Activated CD8-positive, alpha-beta memory T cell treated with anti-CD3 and anti-CD28 coated beads, Interleukin-2, amount 10 ng/mL, durations not matched to agents 7 days and 5 days (primary cell): ENCODE measurements at places on chromosomes 13 and 19. TPM values are rescaled to one million over a fixed set of nuclear protein-coding genes. Genes with fewer than 3 reads are reported as not detected.

Gene ZIC5
- total RNA-seq = not detected

Gene MADCAM1
- total RNA-seq = 0.44 TPM

Gene IL17D
- total RNA-seq = 0.37 TPM

Gene EBI3
- total RNA-seq = 14.7 TPM

Gene GRAMD1A
- 127 TPM for total RNA-seq

Gene CRB3
- total RNA-seq = 0.55 TPM

Gene HSPB6
- total RNA-seq = not detected

Gene BRSK1
- 6.9 TPM for total RNA-seq

Gene SPACA4
- not detected for total RNA-seq

Gene SLC25A42
- 15.6 TPM for total RNA-seq

Gene CACNA1A
- 2.1 TPM for total RNA-seq

Gene ZNF302
- total RNA-seq = 11.1 TPM

Gene TSHZ3
- total RNA-seq = 1.5 TPM

Gene PSG2
- total RNA-seq = not detected

Gene CYSLTR2
- total RNA-seq = 4.0 TPM

Gene MRPS31
- 35.0 TPM for total RNA-seq

Gene EDDM13
- 0.67 TPM for total RNA-seq

Gene AMH
- 6.0 TPM for total RNA-seq

Gene ZNF329
- 4.0 TPM for total RNA-seq

Gene TEX26
- total RNA-seq = not detected

Gene ZNF627
- 7.1 TPM for total RNA-seq

Gene B9D2
- 9.3 TPM for total RNA-seq

Gene PNMA8B
- total RNA-seq = not detected

Gene OR7D2
- total RNA-seq = not detected

Gene NALCN
- total RNA-seq = not detected

Gene CFAP97D2
- total RNA-seq = not detected

Gene OXGR1
- total RNA-seq = not detected

Gene FUT3
- not detected for total RNA-seq

Gene CASP14
- not detected for total RNA-seq

Gene IGFL2
- not detected for total RNA-seq

Gene ZNF730
- 0.50 TPM for total RNA-seq

Gene ZNF492
- 1.1 TPM for total RNA-seq

Gene ZNF667
- 0.52 TPM for total RNA-seq

Gene PRDX2
- 218 TPM for total RNA-seq

Gene ZNF766
- total RNA-seq = 25.8 TPM

Gene FOXA3
- total RNA-seq = not detected

Gene SERP2
- not detected for total RNA-seq

Gene ADGRL1
- total RNA-seq = 4.3 TPM

Gene VSIG10L
- total RNA-seq = 1.8 TPM

Gene LRG1
- 0.32 TPM for total RNA-seq

Gene ERICH6B
- total RNA-seq = not detected

Gene TMC4
- 0.89 TPM for total RNA-seq

Gene KLHL1
- total RNA-seq = not detected

Gene PTH2
- total RNA-seq = not detected

Gene UNC13A
- total RNA-seq = 0.18 TPM
